ENCODE measurements at places on chromosomes 6 and 20.

- DNase-seq, result no peak
Observed at GRCh38 chr6:99605074-99605734, 1.4 kb upstream of the PRDM13 start.

- no peak for DNase-seq
Observed at GRCh38 chr6:87151471-87151780, 3.9 kb upstream of the ZNF292 start.

DNA sequence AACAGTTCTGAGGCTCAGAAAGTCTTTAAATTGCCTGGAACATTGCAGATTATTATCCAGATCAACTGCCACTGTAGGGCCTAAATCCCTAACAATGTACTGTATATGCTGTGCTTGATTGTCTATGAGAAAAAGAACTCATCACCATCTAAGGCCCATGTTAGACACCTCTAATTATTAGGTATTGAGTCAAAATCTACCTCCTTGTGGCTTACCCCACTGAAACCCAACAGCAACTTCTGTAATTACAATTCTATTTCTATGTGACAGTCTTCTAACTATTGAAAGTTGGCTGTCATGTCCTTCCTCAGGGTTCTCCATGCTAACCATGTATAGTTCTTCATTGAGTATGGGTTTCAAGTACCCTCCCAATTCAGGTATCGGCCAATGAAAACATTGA, 13.9 kb downstream of the MCM9 start:
- no peak for DNase-seq

GRCh38 chr6:159959976-159960384, 8.9 kb upstream of the IGF2R start:
- no peak for DNase-seq

- no peak for DNase-seq
Observed at GRCh38 chr20:1800777-1801176, 94.4 kb upstream of the SIRPA start.

DNA sequence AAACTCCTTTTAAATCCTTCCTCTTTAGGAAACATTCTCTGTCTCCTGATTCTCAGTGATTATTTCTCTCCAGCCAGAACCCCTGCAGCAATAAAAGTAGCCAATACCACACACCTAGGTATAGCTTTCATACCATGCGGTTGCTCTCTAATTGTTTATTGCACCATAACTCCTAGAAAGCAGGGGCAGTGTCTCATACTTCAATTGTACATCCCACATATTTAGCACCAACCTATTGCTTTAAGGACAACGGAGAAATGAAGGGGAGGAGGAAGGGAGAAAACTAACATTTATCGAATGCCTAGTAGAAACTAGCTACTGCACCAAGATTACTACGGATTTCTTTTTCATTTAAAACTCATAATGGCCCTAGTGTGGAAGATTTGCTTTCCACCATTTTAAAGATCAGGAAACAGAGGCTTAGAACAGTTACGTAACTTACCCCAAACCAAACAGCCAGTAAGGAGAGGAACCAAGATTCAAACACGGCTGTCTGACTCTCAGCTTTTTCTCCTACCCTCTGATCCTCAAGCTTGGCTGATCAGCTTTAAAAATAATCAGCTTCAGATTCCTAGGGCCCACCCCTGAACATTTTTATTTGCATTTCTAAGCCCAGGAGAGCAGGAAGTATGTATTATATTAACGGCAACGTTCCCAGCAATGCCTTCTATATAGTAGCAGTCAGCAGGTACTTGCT, 43.4 kb upstream of the ATXN1 start:
- no peak for DNase-seq

GRCh38 chr6:169529931-169530751, 171.7 kb downstream of the WDR27 start:
- DNase-seq, result no peak

GRCh38 chr6:56909115-56909907, 45.6 kb upstream of the BEND6 start:
- no peak for DNase-seq

DNA sequence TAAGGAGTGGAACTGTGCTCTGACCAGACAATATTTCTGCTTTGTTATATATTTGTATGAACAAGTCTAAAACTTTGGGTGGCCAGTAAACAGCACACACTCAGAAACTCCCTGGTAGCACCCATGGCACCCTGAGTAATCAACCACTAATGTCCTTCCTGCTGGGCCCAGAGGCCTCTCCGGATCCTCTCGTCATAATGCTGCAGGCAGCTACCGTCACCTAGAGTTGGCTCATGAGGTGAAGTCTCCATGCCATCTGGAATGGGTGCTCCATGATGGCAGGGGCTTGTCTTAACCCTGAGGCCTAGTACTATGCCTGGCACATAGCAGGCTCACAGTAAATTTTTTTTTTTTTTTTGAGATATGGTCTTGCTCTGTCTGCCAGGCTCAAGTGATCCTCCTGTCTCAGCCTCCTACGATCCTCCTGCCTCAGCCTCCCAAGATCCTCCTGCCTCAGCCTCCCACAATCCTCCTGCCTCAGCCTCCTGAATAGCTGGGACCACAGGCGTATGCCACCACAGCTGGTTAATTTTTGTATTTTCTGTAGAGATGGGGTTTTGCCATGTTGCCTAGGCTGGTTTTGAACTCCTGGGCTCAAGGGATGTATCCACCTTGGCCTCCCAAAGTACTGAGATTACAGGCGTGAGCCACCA, 3.0 kb upstream of the SDCBP2 start:
- no peak for DNase-seq

DNA sequence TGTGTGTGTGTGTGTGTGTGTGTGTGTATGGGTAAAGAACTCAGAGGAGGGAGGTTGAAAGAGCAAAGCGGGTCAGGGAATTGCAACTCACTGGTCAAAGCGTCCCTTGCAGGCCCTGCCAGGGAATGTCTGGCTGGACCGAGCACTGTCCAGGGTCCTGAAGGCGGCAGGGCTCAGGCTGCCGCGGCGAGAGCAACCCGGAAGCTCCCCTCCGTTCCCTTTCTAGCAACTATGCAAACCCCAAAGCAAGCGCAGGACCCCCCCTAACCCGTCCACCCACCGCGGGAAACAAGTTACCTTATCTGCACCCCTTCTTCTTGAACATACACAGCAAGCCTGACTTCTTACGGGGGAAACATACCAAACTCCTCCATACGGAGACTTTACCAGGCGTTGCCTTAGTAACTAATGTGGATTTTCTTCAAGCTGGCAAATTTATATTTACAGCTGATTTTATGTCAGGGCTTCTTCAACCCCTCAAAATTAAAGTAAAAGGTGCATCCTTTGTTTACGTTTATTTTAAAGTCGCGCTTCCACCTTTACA, 538 bp upstream of the GRM1 start:
- no peak for DNase-seq

DNA sequence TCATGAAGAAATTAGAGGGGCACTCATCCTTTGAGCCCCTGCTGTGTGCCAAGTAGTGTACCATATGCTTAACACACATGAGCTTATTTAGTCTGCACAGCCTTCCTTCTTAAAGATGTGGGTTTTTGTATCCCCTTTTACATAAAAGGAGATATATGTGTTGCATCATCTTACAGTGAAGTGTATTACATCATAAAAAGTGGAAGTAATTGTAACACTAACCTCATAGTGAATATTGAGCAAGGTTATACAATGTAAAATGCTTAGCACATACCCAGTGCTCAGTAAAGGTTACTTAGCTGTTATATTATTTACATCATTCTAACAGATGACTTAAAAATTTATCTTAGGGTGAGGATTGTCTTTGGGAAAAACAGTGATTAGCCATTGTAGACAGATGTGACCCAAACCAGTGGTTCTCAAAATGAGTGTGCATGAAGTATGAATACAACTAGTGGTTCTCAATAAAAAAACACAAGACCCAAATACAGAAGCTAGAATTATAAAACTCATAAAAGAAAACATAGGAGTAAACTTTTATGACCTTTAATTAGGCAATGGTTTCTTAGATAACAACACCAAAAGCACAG, 3.8 kb upstream of the PIGU start:
- no peak for DNase-seq

DNA sequence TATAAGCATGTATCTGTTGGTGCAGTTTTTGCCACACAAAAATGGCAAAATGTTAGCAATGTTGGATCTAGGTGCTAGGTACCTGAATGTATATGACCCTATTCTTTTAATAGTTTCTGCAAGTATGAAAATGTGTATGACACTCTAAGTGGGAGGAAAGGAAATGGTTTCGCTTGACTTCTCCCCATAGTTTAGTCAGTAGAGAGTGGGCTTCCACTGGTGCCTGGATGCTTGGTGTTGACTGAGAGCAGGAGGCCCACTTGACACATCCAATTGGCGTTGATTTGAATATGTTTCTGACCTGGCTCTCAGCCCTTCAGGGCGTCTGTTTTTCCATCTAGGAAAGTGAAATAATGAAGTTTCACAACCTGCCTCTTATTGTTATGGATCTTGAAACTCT, 41.8 kb upstream of the GABRR1 start:
- no peak for DNase-seq

- DNase-seq, result no peak
Observed at GRCh38 chr20:56875052-56875659, 246.1 kb downstream of the TFAP2C start.

DNA sequence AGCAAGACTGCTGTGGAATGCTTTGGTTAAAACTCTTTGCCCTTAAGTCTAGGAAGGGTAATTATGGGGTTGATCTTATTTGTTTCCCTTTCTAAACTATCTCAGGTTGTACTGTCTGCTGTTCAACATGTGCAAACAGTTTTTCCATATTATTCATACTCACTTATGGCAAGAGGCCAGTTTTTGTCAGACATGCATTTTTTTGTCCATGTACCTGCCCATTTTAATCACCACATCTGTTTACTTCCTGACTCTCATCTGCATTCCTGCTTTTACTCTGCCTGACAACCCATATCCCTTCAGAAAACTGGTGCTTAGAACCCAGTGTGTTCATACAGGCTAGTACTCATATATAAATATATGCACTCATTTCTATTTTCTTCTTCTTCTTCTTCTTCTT, 80.3 kb downstream of the LPA start:
- DNase-seq, result no peak

Data from activated T-helper 1 cell treated with Interleukin-2 at 50 U/mL for 16 hours (primary cell).